ENCODE measurements at places on chromosomes 4 and X.

- DNase-seq: no peak
Observed at GRCh38 chrX:27222661-27223060, 240.5 kb downstream of the PPP4R3C start.

DNA sequence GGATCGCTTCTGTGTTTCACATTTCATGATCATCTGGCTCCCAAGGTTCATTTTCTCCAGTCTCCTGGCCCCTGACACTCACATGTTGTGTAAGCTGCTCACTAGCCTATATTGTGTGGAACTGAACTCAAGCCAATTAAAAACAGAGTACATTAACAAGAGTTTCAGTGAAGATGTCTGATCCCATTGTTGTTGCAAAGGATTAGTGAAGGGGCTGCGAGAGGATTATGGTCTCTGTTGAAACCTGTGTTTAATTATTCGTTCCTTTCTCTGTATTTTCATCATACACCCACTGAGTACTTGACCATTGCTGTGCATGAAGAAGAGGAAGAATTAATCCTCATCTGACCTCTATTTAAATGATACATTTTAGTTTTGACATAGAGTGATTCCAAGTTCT is 54.7 kb downstream of the AFF2 start:
- DNase-seq: no peak

DNA sequence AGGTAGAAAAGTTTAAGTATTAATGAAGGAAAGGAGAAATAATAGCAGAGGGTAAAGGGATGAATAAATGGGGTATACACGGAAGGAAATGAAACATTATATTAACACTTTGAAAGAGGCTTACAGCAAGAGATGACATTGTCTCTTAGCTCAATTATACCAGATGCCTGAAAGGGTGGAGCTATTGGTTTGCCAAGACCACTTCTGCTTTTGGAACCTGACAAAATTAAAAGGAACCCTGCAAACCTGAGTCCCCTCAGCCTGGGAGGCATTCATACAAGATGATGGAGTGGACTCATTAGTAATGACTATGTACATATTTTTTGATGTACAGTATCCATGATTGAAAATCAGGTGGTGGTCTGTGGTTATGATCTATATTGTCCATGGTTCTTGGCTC is 45.1 kb upstream of the HPF1 start:
- no peak for DNase-seq

GRCh38 chr4:11341337-11342043 is 87.2 kb downstream of the HS3ST1 start:
- DNase-seq: no peak

DNA sequence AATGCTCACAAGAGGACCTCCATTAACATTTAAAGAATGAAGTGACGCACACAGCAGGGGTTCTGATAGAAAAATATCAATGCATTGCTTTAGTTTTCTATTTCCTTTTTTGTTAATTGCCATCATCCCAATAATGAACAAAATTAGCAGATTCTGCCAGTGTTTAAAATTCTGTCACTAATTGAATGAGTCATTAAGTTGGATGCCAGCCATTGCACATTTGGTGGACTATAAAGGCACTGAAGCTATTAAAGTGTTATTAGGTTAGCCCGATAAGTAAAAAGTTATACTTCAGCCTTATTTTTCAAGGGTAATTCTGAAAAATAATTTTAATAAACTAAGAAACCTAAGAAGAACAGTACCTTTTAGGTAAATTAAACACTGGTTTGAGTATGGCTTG is 53.1 kb downstream of the MAP3K15 start:
- DNase-seq: no peak

- DNase-seq: no peak
Observed at GRCh38 chr4:85696661-85697060, 221.7 kb downstream of the ARHGAP24 start.

- DNase-seq: no peak
Observed at GRCh38 chr4:151862766-151863165, 102.0 kb upstream of the GATB start.

DNA sequence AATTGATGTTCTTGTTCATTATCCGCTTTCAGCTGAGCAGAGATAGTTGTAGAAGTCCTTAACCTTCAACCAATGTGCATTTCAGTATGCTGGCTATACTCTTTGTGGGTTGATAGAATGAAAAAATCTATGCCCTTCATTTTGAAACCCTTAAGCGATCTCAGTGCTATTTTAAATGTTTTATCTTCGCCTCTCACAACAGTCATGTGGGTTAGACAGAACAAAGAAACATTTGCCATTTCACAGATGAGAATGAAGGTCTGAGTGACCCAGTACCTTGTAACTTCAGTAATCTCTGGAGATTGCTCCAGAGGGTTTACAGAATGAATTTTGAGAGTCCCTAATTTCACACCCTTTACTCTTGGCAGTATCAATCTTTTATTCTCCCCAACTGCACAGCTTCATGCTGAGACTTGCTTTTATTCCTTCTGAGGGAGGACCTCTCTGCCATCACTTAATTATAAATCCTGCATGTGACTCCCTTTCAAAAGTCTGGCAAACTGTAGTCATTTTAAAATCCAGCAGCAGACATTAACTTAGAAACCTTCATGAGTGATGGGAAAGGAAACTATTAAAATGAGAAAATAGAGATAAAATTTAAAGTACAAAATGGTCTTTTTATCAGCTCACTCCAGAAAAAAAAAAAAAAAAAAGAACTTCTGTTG is 921.5 kb downstream of the RAB28 start:
- no peak for DNase-seq
